ENCODE measurements at places on chromosomes 5 and 9.

DNA sequence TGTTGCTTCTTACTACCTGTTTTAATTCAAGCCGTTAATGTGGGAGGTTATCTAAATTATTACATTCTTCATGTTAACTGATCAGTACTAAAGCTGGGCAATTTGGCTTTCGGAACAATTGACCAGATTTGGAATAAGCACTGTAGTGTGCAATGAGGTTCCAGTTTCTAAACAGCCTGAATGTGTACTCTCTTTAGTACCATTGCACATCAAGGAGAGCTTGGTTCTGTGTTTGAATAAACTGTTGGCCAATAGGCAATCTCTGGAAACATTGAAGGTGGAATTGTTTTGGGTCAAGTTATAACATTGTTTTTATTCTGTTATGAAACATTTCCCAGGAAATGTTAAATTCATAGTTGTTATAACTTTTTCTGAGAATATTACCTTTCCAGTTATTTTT lies 105.2 kb downstream of the PBX3 start:
- no peak for DNase-seq

DNA sequence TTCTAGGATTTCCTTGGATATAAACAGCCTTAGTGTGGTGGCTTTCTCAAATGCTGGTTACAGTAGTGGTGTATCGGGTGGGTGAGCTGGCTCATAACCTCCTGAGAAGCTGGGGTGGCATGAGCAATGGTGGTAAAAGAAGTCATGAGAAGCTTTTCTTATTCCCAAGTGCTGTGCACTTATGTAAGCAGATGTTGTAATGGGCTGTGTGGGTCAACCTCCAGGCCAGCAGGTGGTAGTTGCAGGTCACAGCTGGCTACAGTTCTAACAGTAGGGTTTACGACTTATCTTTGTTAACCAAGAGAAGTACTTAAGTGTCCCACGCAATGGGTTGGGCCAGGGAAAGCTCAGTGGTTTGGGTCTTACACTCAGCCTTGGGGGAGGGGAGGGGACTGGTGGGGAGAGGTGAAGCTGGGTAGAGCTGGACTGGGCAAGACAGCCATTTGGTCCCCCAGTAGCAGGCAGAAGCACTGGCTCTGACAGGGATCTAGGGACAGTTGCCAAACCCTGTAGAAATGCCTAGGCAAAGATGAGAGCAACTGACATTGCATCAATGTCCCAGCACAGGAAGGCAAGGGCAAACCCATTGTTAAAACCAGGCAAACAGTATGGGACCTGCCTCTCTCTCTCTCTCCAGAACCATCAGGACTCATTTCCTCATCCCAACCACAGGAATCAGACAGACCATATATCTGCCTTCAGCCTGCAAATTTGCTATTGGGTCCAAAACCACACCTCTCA lies 76.8 kb downstream of the RNF130 start:
- no peak for DNase-seq

DNA sequence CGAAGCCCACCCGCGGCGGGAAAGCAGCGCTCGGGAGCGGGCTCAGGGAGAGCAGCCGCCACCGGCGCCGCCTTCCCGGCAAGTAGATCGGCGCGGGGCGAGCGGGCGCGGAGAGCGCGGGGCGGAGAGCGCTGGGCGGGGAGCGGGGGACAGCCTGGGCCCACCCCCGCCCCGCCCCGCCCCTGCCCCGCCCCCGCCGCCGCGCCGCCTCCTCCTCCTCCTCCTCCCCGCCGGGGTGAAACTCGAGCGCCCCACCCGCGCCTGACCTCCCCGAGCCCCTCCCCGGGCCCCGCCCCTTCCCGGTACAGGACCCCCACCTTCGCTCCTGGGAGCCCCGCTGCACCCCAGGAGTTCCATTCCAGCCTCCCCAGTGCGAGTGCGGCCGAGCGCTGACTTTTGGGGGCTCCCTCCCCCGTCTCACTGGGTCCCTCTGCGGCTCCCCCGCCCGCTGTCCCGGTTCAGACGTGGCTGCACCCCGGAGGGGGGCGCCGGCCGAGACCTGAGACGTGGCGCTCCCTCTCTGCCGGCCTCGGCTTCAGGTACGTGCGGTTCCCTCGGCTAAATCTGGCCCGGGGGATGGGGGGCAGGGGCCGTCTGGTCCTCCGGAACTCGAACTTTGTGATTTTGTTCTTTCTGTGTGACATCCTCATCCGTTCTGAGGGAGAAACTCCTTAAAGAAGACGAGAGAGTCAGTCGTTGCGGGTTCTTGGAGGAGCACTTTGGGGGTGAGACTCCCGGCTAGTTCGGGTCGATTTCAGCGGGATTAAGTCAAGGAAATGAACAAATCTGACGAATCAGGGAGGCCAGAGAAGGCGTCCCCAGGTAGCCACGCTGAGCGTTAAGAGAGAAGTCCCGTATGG lies at the start of gene SEMA5A:
Gene SEMA5A, minus strand, starts transcription at position 84 of the 860 bp plus-strand sequence. CDS start 166,129 bp downstream, outside the sequence.
- no peak for DNase-seq

DNA sequence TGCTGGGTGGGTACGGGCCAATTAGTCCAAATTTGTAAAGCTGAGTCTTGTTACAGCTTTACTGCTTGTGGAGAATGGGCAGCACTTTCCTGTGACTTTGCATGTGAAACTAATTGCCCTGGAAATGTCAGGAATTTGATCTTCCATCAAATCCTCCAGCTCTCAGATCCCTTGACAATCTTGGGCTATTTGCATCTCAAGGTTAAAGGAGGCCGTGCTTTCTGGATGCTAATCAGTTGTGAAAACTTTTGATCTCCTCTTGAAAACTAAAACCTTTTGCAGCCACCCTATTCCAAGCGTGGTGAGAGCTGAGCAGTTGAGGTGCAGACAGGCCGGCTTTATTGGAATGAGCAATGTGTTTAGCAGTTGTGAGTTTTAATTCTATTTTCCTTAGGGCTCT lies 68.0 kb upstream of the CLINT1 start:
- DNase-seq, result no peak

- no peak for DNase-seq
Measured at GRCh38 chr9:19624519-19624918, 164.3 kb downstream of the SLC24A2 start.

GRCh38 chr5:81355291-81356251 lies 38.4 kb downstream of the ACOT12 start:
- no peak for DNase-seq

DNA sequence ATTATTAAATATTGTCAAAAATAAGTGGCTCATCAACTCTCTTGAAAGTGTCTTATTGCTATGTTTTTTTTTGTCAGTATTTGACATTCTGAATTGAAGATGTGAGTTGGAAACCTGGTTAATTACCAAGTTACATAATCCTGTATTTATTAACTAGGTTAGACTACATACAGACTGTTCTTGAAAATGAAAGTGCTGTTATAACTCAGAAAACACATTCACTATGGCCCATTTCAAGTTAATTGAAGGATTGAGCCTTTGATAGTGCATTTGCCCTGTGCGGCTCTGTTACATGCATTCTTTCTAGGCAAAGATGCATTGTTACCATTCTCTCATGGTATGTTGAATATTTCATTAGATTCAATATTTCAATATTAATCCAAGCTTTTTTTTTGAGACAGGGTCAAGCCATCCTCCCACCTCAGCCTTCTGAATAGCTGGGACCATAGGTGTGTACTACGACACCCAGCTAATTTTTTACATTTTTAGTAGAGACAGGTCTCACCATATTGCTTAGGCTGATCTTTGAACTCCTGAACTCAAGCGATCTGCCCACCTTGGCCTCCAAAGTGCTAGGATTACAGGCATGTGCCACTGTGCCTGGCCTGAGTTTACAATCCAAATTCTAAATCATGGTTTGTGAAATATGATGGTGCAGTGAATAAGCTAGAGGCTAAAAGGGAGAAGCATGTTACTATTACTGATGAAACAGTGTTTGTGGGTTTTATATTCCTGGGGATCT lies 10.0 kb downstream of the CTNNA1 start:
- no peak for DNase-seq

- DNase-seq, result peak; percentile 51
Measured at GRCh38 chr9:137254624-137255447, at the start of gene NELFB. Gene NELFB (plus strand): TSS chr9:137255327.

DNA sequence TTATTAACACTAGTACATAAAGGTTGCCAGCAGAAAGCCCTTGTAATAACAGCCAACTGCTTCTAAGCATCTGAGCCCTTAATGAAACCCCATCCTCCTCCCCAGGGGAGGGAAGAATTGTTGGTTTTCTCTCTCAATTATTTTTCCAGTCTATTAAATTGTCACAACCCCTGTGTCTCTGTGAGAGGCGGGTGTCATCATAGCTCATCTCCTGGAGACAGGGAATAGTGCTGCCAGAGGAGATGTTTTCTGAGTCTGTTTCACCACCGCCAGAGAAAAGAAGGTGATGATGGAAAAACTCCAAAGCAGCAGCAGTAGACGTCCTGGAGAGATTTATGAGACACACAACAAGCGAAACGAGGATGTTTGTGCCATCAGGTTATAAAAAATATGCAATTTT lies 271.1 kb upstream of the NMUR2 start:
- DNase-seq, result no peak

DNA sequence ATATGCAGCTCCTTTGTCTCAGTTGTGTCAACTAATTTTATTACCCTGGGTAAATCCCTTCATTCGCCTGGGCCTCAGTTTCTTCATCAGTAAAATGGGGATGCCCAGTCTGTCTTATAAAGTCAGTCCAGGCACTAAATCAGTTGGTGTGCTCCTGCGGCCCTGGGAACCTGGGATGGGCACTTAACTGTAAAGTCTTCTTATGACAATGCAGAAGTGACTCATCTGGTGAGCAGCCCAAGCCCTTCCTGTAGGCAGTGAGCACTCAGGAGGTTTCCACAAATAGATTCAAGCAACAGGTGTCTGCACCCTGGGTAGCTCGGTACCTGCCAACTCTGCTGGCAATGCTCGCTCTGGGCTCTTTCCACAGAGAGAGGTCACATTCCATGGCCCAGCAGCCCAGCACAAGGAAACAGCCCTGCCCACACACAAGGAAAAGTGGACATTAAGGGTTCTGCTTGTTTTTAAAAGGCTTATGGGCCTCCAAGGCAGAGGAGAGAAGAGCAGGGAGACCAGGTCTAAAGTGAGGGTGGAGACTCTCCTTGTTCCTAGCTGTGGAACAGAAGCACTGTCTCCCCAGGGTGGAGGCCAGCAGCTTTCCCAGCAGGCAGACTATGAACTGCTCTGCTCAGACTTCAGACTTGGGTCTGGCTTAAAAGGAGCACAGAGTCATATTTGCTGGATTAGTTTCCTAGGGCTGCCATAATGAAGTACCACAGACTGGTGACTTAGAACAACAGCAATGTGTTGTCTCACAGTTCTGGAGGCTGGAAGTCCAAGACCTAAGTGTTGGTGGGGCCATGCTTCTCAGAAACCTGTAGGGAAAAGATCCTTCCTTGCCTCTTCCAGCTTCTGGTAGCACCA lies 89.7 kb upstream of the ADRA1B start:
- DNase-seq, result no peak

DNA sequence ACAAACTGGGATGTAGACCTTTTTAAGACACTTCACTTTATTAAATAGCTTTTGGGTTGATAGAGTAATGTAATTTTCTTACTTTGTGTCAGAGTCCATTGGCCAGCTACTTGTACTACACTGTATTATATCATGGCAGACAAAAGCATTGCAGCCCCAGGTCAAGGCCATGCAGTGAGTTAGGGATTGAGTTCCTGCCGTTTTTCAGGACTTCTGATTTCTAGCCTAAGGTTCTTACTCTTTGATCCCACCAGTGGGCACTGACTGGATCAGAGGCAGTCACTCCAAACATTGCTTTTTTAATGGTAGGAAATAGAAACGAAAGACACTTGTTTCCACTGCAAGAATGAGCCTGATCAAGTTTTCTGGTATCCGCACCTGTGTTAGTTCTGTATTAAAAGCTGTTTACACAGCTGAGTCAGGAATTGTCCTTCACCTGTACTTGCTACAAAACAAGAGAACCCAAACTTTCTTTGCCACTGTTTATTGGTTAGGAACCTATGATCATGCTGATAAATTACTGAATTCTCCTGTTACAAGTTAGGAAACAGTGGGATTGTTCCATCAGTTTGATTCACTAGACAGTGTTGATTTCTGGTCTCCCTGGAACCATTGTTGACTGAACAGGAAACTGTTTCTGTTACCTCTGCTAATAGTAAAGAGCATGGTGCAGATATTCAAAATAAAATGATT lies 22.1 kb downstream of the LRRC70 start:
- no peak for DNase-seq

GRCh38 chr9:108664309-108665255 lies 191.2 kb downstream of the ACTL7B start:
- no peak for DNase-seq

GRCh38 chr5:135087950-135088349 lies 53.9 kb upstream of the PITX1 start:
- DNase-seq, result no peak

DNA sequence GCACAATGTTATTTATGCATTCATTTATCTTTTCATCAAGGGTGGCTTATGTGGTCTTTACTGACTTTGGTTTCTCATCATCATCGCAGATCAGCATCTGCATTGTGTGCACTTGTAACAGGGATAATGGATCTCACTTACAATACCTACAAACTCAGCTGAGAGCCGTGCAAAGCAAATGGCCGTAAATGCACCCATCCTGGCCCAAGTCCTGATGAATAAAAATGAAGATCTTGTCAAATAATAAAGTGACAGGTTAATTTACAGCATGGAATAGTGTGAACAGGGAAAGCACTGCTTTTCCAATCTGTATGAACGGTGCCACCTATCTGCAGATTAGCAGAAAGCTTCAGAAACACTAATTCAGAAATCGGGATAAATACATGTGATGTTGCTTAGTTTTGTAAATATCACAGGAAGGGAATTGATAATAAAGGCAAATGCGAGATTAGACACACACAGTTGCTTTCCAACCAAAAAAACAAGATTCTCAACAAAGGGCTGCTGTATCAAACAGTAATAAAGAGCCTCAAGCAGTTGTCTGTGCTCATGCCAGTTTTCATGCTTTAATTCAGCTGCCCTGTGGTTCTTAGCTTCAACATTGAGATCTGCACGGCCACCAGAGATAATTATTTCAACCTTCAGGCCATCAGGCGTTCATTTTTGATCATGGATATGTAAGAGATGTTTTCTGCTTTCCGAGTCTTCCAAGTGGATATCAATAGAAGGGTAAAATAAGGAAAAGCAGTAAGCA lies 153.4 kb upstream of the POU5F2 start:
- no peak for DNase-seq

DNA sequence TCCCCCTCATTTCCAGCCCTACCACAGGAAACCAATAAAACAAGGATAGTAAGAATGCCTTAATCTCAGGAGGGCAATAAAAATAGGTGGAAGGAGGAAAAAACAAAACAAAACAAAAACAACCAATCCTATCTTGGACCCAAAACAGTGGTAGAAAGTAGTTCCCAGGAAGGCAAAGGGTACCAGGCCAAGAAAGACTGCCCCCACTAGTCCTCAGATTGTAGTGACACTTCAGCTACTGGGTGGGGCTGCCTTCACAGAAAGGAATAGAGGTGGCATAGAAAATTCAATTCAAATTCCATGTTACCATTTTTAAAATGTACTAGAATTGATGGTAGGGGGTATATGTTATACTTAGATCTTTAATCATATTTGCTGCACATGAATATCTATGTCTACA lies 59.3 kb downstream of the DPYSL3 start:
- no peak for DNase-seq

Measured in AG04450 (cell line).